ENCODE measurements at places on chromosomes 3 and 15. TPM values are rescaled to one million over a fixed set of nuclear protein-coding genes. Genes with fewer than 3 reads are reported as not detected.

DNA sequence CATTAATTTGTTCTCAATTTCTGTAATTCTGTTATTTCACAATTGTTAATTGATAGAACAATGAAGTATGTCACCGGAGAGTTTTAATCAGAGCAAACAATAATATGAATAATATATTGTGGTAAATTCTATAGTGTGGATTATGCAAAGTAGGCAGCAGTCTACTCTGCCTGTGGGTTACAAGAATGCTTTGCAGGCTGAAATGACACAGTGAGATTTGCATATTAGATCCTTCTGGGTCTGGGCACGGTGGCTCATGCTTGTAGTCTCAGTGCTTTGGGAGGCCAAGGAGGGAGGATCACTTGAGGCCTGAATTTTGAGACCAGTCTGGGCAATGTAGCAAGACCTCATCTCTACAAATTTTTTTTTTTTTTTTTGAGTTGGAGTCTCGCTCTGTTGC, 12.5 kb downstream of the COPG1 start:
- no peak overlapping the region for H3K27ac ChIP-seq
- peaks cover 5% of the 10 kb centered on the region for H3K4me1 ChIP-seq
- DNase-seq, result no peak

- no peak overlapping the region for H3K27ac ChIP-seq
- peak; percentile 67 for DNase-seq
- H3K36me3 ChIP-seq, result peaks cover 54% of the 10 kb centered on the region
- no peaks in the 10 kb centered on the region for H3K27me3 ChIP-seq
- H3K4me1 ChIP-seq, result no peaks in the 10 kb centered on the region
Observed at GRCh38 chr3:42572278-42572677, 9.5 kb downstream of the SEC22C start.

DNA sequence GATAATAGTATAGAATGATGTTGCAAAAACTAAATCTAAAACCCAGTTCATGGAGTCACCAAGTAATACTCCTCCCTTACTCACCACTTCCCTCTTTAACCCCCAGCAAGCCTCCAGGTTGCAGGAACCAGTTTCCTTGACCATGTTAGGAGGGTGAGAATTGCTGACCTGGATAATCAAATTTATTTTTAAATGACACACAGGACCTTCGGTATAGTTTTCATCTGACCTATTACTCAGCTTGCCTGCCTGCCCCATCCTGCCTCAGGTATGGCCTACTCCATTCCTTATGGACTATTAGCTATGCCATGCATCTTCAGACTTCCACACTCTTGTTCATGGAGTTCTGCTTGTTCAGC, 883 bp downstream of the RTP4 start:
- no peak for DNase-seq
- H3K27ac ChIP-seq, result peak overlapping the region; percentile 70
- H3K36me3 ChIP-seq, result no peaks in the 10 kb centered on the region
- peak overlapping the region; percentile 51 for H3K4me3 ChIP-seq
- peaks cover 30% of the 10 kb centered on the region for H3K27me3 ChIP-seq

- no peak for DNase-seq
- H3K4me1 ChIP-seq, result peaks cover 20% of the 10 kb centered on the region
- no peaks in the 10 kb centered on the region for H3K36me3 ChIP-seq
- no peaks in the 10 kb centered on the region for H3K27me3 ChIP-seq
Observed at GRCh38 chr15:33200903-33201302, 6.4 kb upstream of the FMN1 start.

GRCh38 chr15:45919806-45920205, 285.0 kb downstream of the SQOR start:
- peaks cover 6% of the 10 kb centered on the region for H3K4me1 ChIP-seq
- DNase-seq, result peak; percentile 83
- H3K36me3 ChIP-seq, result no peaks in the 10 kb centered on the region
- H3K27ac ChIP-seq, result peak overlapping the region; percentile 84

DNA sequence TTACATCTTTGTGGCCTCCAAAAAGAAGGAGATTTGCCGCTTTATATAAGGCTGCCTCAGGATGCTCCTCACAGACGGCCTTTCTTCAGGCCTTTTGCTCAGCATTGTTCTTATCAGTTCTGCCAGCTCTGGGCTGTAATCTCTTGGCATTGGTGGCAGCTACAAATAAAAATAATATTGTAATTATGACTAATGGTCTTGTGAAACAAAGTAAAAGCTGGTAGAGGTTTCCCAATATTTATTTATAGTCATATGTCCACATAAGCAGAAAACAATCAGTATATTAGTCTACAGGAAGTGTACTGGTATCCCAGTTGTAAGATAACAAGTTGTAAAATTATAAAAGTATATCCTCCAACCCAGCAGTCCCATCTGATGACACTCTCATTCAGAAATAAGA, 7.3 kb downstream of the NEK4 start:
- H3K36me3 ChIP-seq, result peaks cover 90% of the 10 kb centered on the region
- peak; percentile 65 for DNase-seq
- H3K27ac ChIP-seq, result no peak overlapping the region
- H3K4me1 ChIP-seq, result no peaks in the 10 kb centered on the region
- H3K27me3 ChIP-seq, result no peaks in the 10 kb centered on the region
- H3K4me3 ChIP-seq, result no peak overlapping the region

DNA sequence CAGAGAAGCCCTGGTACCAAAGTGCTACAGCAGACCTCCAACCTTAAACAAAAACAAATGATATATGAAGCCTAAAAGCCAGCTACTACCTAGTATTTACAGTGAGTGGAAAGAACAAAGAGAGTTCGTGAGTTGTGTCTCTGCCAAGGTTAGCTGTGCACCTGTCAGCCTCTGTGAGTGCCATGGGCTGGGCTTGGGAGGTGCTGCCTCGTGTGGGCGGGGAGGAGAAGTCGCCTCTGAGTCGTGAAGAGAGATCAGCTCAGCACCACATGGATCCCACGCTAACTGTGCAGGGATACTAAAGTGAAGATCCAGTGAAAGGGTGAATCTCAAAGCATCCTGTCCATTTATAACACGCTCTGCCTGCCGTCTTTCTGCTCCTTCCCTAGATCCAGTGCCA, 101.9 kb downstream of the CHDH start:
- no peaks in the 10 kb centered on the region for H3K4me1 ChIP-seq
- H3K27ac ChIP-seq, result no peak overlapping the region
- peaks cover 11% of the 10 kb centered on the region for H3K27me3 ChIP-seq
- H3K36me3 ChIP-seq, result no peaks in the 10 kb centered on the region
- H3K4me3 ChIP-seq, result no peak overlapping the region

DNA sequence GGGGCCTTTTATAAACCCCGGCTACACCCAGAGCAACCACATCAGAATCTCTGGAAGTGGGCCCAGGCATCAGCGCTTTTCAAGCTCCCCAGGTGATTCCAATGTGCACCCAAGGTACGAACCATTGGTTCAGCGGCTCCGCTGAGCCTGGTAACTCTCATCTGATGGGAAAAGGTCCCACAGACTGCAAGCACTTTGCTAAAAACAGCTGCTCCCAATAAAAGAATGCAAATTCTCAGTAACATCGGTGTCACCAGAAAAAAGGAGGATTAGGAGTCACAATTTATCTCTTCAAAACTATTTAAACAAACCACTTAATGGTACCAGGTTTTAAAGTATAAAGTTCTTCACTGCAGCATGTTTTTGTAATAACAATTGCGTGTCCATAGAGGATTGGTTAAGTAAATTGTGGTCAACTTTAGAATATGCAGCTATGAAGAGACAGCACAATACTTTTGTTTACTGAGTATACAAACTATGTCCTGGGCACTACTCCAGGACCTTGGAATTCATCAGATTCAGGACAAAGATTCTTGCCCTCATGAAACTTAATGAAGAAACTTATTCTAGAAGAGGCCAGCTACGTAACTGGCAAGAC, 660.7 kb upstream of the ADAMTS9 start:
- no peaks in the 10 kb centered on the region for H3K4me1 ChIP-seq
- no peaks in the 10 kb centered on the region for H3K27me3 ChIP-seq
- H3K36me3 ChIP-seq, result no peaks in the 10 kb centered on the region
- H3K27ac ChIP-seq, result no peak overlapping the region

GRCh38 chr3:143000528-143000927, 842 bp upstream of the U2SURP start:
- no peaks in the 10 kb centered on the region for H3K27me3 ChIP-seq
- H3K4me3 ChIP-seq, result peak overlapping the region; percentile 94
- H3K27ac ChIP-seq, result peak overlapping the region; percentile 99
- DNase-seq, result peak; percentile 24

GRCh38 chr15:40325188-40325587, 1.7 kb downstream of the INAFM2 start:
- peaks cover 38% of the 10 kb centered on the region for H3K4me1 ChIP-seq
- DNase-seq, result no peak

TNK2 gene
- total RNA-seq, result 75.8 TPM

WDR5B gene
- total RNA-seq, result 10.0 TPM

KIF23 gene
- total RNA-seq, result 50.2 TPM

All from MCF 10A (cell line).